HFFc6 (cell line): ENCODE measurements at places on chromosomes 3 and 15.
A peak's percentile ranks its signal among the peaks of the same experiment; 100 is the strongest.

- no peaks in the 10 kb centered on the region for H3K4me1 ChIP-seq
- peaks cover 46% of the 10 kb centered on the region for H3K27me3 ChIP-seq
- H3K4me3 ChIP-seq: no peak overlapping the region
- no peak overlapping the region for H3K27ac ChIP-seq
- no peaks in the 10 kb centered on the region for H3K36me3 ChIP-seq
Observed at GRCh38 chr3:184679056-184679816, 32.6 kb downstream of the MAGEF1 start.

- H3K36me3 ChIP-seq: no peaks in the 10 kb centered on the region
- no peaks in the 10 kb centered on the region for H3K27me3 ChIP-seq
- H3K4me1 ChIP-seq: peaks cover 26% of the 10 kb centered on the region
- H3K4me3 ChIP-seq: no peak overlapping the region; the same call in 1 of the 2 replicates
- peak overlapping the region; percentile 3; the same call in 1 of the 2 replicates for H3K27ac ChIP-seq
- no peak for DNase-seq
Observed at GRCh38 chr3:104750581-104750980, 616.1 kb upstream of the ALCAM start.

- no peaks in the 10 kb centered on the region for H3K27me3 ChIP-seq
- peak; percentile 2 for DNase-seq
- no peak overlapping the region for H3K4me3 ChIP-seq
- no peak overlapping the region for H3K27ac ChIP-seq
- no peaks in the 10 kb centered on the region for H3K36me3 ChIP-seq
Observed at GRCh38 chr3:176579711-176580185, 617.5 kb downstream of the TBL1XR1 start.

- peaks cover 94% of the 10 kb centered on the region for H3K4me1 ChIP-seq
- 0 out of 2 replicates have a peak overlapping the region, but pooled peaks have one; percentile 1 for H3K4me3 ChIP-seq
- H3K27ac ChIP-seq: peak overlapping the region; percentile 57
- H3K27me3 ChIP-seq: peaks cover 2% of the 10 kb centered on the region; the same call in 1 of the 2 replicates
- no peak for DNase-seq
- H3K36me3 ChIP-seq: peaks cover 46% of the 10 kb centered on the region
Observed at GRCh38 chr3:152357587-152357986, 88.9 kb downstream of the MBNL1 start.

- peaks cover 55% of the 10 kb centered on the region for H3K4me1 ChIP-seq
- H3K27me3 ChIP-seq: no peaks in the 10 kb centered on the region
Observed at GRCh38 chr15:36499412-36500389, 79.7 kb upstream of the CDIN1 start.

DNA sequence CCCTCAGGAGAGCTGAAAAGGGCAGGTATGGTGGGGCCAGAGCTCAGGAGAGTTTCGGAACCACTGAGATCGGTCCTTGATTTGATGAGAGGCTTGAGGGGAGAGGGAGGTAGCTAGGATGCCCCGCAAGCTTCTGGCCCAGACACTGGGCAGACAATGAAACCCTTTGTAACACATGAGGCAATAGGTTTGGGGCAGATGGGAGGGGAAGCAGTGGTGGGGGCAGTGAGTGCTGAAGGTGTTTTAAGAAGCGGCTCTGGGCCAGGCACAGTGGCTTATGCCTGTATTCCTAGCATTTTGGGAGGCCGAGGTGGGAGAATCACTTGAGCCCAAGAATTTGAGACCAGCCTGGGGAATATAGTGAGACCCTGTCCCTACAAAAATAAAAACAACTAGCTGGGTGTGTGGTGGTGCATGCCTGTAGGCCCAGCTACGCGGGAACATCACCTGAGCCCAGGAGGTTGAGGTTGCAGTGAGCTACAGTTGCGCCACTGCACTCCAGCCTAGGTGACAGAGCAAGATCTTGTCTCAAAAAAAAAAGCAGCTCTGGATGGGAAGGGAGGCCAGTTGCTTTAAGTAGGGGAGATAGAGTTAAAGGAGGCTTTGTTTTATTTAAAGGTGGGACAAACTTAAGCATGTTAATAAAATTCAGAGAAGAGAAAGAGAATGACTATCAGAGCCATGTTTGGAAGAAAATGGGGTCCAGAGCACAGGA lies 9.6 kb upstream of the SNX22 start:
- peaks cover 3% of the 10 kb centered on the region; the same call in 1 of the 2 replicates for H3K27me3 ChIP-seq
- no peaks in the 10 kb centered on the region for H3K4me1 ChIP-seq
- H3K36me3 ChIP-seq: 0 out of 2 replicates have a peak, but pooled peaks cover 9% of the 10 kb centered on the region
- no peak overlapping the region for H3K4me3 ChIP-seq
- no peak overlapping the region for H3K27ac ChIP-seq

GRCh38 chr3:112654492-112654891 lies 13.5 kb upstream of the CCDC80 start:
- H3K4me3 ChIP-seq: peak overlapping the region; percentile 86

- no peaks in the 10 kb centered on the region for H3K27me3 ChIP-seq
- peaks cover 19% of the 10 kb centered on the region for H3K36me3 ChIP-seq
- H3K4me1 ChIP-seq: no peaks in the 10 kb centered on the region
- no peak overlapping the region for H3K4me3 ChIP-seq
- DNase-seq: no peak
- no peak overlapping the region for H3K27ac ChIP-seq
Observed at GRCh38 chr15:59059076-59059597, 45.8 kb upstream of the CCNB2 start.

DNA sequence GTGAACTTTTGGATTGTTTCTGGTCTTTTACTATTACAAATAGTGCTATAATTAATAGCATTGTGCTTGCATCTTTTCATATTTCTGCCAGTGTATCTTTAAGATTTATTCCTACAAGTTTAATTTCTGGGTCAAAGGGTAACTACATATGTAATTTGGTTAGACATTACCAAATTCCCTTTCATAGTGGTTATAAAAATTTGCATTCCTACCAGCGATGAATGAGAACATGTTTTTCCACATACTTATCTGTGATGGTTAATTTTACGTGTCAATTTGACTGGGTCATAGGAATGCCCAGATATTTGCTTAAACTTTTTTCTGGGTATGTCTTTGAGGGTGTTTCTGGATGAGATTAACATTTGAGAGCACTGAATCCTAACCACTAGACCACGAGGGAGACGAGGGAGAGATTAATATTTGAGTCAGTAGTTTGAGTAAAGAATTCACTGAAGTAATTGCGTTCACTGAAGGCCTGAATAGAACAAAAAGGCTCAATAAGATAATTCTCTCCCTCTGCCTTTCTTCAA lies 132.3 kb upstream of the NEO1 start:
- H3K4me3 ChIP-seq: no peak overlapping the region
- no peaks in the 10 kb centered on the region for H3K27me3 ChIP-seq
- no peak overlapping the region for H3K27ac ChIP-seq
- H3K4me1 ChIP-seq: no peaks in the 10 kb centered on the region
- DNase-seq: no peak

DNA sequence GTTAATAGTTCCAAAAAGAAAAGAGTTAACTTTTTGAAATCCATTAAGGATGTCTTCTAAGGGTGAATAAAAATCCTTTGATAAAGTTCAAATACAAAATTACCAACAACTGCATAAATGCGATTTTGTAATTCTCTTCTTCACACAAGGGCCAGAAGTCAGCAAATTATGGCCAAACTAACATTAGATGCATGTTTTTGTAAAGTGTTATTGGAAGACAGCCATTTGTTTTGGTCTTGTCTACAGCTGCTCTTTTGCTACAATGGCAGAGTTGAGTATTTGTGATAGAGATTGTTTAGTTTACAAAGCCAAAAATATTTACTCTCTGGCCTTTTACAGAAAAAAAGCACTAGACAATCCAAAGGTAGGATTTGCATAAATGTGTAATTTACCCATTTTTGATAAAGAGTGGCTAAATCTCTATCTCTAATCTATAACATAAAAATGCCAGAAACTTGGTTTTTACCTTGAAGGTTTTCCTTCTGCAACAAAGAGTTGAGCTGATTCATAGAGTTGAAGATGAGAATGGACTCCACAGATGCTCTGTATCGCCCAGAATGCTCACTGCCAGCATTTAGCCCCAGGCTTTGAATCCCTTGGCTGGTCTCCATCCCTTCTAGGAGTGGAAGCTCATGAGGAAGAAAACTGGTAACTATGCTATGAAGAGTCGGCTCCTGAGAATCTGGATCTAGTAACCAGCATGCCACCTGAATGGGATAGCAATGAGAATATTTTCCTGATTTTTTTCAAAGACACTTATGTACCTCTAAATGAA lies 64.5 kb downstream of the POLQ start:
- H3K27me3 ChIP-seq: no peaks in the 10 kb centered on the region
- H3K4me1 ChIP-seq: peaks cover 69% of the 10 kb centered on the region
- H3K27ac ChIP-seq: peak overlapping the region; percentile 84
- peak; percentile 80 for DNase-seq

- DNase-seq: no peak
- H3K27me3 ChIP-seq: peaks cover 5% of the 10 kb centered on the region
- no peaks in the 10 kb centered on the region for H3K36me3 ChIP-seq
- no peak overlapping the region for H3K4me3 ChIP-seq
- H3K4me1 ChIP-seq: peaks cover 43% of the 10 kb centered on the region
- no peak overlapping the region for H3K27ac ChIP-seq
Observed at GRCh38 chr3:55090291-55090690, 162.4 kb upstream of the LRTM1 start.

GRCh38 chr15:67372543-67372942 lies 118.0 kb downstream of the IQCH start:
- H3K27me3 ChIP-seq: peaks cover 13% of the 10 kb centered on the region
- DNase-seq: no peak
- no peaks in the 10 kb centered on the region for H3K36me3 ChIP-seq
- no peaks in the 10 kb centered on the region for H3K4me1 ChIP-seq

GRCh38 chr3:70108072-70108471 lies 108.5 kb downstream of the SAMMSON start:
- H3K27ac ChIP-seq: no peak overlapping the region
- no peak for DNase-seq
- H3K4me3 ChIP-seq: no peak overlapping the region
- no peaks in the 10 kb centered on the region for H3K4me1 ChIP-seq
- no peaks in the 10 kb centered on the region for H3K36me3 ChIP-seq
